ENCODE measurements at places on chromosomes 7 and 10.

DNA sequence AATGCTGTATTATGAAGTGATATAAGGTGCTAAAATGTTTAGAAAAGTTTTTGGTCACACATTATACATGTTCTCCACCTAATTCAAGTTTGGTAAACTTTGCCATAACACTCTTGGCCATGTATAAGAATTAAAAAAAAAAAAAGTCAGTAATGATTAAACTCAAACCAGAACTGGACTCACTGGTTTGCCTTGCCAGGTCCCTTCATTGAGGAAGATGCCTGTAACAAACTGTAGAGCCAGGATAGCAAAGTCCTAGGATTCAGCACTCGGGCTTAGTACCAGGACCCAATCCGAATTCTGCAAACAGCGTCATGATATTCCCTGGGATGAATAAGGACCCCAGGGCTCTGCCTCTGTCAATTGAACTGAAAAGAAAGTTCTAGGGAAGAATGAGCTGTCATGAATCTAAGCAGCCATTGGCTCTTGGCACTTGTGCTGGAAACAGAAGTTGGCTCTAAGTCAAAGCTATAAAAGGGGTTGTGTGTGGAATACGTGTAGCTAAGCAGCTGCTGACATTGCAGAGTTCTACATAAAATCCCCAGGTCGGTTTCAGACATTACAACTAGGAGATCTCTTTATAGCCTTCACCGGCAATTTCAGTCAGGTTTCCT, 216.9 kb downstream of the C7orf25 start:
- no peak for DNase-seq

DNA sequence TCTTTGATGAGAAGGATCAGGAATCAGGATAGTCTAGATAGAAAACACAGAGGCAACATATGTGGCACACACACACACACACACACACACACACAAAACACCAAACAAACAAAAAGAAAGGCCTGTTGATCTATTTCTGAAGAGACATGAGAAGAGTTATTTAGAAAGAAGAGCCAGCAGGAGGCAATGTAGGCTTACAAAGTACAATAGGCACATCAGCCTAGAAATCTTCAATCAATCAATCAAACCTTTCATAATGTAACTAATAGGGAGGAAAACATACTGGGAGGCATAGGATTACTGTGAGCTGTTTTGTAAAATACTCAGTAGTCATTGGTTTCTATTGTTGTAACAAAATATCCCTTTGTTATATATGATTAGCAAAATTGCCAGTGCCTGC, 47.3 kb upstream of the TES start:
- DNase-seq, result no peak

- no peak for DNase-seq
Measured at GRCh38 chr7:15719311-15719710, 32.8 kb upstream of the MEOX2 start.

DNA sequence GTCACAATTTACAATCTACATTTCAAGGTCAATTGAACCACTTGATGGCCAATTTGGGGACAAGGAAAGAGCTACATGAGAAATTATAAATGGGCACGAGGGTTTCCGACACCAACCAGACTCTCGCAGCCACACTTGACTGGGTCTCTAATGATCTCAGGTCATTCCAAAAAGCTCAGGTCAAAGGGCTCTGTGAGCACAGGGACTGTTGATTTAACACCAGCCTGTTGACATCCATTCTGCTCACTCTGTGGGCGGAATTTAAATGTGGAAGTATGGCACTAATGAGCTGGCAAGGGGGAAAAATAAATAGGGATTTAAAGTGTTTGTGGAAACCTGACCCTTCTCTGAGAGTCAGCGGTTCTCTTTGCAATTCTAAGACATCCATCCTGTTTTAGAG, 810.7 kb upstream of the AUTS2 start:
- DNase-seq, result no peak

GRCh38 chr7:121954803-121955202, 81.8 kb downstream of the PTPRZ1 start:
- no peak for DNase-seq

DNA sequence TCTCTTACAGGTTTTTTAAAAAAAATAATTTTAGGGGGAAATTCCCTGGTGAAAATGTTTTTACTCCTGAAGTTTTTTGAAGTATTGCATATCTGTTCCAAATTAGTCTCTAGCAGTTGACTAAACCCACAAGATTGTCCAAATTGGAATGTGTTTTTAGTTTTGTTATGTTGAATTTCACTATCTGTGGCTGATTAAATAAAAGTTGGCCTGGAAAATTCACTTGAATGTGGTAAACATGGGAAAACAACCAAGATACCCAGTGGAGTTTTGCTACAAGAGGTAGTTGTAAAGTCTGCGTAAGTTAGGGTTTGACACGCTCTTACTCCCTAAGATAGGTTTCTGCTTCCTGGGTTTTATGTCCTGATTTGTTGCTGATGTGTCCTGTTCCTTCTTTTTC, 3.3 kb downstream of the TSGA13 start:
- DNase-seq, result no peak

DNA sequence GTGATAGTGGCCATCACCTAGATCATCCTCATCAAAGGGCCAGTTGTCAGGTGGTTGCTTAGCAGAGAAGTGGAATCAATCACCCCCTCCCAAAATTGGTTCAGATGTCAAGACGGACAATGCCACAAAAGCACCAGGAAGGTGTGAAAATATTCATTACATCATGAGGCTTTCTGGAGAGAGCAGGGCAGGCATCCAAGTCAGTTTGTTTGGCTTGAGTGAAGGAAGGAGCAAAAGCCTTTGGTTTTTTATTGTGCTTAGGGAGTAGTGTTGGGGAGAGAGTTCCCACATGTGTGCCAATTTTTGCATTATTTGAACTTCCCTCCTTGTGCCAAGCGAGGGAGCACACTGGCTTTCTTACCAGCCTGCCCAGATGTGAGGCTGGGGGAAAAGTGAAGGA, 1082.9 kb downstream of the LRMDA start:
- DNase-seq, result no peak

- peak; percentile 45 for DNase-seq
Measured at GRCh38 chr7:87875151-87876039, 765 bp downstream of the SLC25A40 start.

- DNase-seq, result no peak
Measured at GRCh38 chr10:88450201-88450600, 132.9 kb downstream of the RNLS start.

GRCh38 chr7:130850956-130851355, 116.9 kb upstream of the KLF14 start:
- no peak for DNase-seq

All from activated naive CD4-positive, alpha-beta T cell treated with anti-CD3 and anti-CD28 coated beads, Interleukin-2, amount 10 ng/mL, durations not matched to agents 7 days and 5 days (primary cell).